ENCODE measurements at places on chromosomes 16 and 17. TPM values are rescaled to one million over a fixed set of nuclear protein-coding genes. Genes with fewer than 3 reads are reported as not detected.

GRCh38 chr16:88789594-88789993 lies 4.6 kb upstream of the PIEZO1 start:
- H3K27me3 ChIP-seq, result no peaks in the 10 kb centered on the region
- no peak overlapping the region for H3K4me3 ChIP-seq
- DNase-seq, result no peak
- H3K4me1 ChIP-seq, result peaks cover 34% of the 10 kb centered on the region
- H3K36me3 ChIP-seq, result no peaks in the 10 kb centered on the region

DNA sequence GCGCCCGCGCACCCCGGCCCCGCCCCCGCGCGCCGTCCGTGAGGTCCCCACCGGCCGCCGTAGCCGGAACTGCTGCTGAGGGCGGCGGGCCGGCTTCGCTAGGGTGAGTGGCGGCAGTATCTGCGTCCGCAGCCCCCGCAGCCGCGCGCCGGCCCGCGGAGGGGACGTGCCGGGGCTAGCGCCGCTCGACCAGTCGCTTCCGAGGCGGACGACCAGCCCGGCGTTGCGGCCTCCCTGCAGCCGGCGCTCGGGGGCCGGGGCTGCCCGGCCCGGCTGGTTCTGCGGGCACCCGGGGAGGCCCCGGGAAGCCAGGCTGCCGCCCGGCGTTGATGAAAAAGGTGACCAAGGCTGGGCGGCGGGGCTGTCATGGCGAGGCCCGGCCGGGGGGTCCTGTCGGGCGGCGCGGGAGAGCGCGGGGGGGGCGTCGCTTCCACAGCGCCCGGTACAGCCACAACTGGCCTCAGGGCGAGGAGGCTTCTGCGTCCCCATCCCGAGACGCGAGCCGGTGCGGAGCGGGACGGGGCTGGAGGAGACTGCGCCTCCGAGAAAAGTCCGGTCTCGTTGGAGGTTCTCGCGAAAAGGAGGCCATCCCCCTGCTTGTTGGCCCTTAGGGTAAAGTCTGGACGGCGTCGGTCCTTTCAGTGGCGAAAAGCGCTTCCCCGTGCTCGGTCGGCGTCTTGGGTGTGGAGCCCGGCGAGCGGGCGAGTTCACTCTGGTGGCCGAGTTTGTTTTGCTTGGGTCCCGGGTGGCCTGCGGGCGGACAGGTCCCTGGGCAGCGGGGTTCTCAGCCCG lies at the start of gene CRAMP1:
Gene CRAMP1 (plus strand): TSS at position 41 of the 792 bp plus-strand sequence. CDS start 2,280 bp downstream, outside the sequence.
- H3K27me3 ChIP-seq, result no peaks in the 10 kb centered on the region
- H3K36me3 ChIP-seq, result peaks cover 15% of the 10 kb centered on the region
- DNase-seq, result peak; percentile 19
- peak within 1 kb of the TSS; percentile 55 for H3K27ac ChIP-seq
- peaks cover 8% of the 10 kb centered on the region for H3K4me1 ChIP-seq
- peak within 1 kb of the TSS; percentile 67 for H3K4me3 ChIP-seq

Gene KCNJ2
- 1.6 TPM for polyA plus RNA-seq

Gene GALK1
- polyA plus RNA-seq, result 83.5 TPM

DNA sequence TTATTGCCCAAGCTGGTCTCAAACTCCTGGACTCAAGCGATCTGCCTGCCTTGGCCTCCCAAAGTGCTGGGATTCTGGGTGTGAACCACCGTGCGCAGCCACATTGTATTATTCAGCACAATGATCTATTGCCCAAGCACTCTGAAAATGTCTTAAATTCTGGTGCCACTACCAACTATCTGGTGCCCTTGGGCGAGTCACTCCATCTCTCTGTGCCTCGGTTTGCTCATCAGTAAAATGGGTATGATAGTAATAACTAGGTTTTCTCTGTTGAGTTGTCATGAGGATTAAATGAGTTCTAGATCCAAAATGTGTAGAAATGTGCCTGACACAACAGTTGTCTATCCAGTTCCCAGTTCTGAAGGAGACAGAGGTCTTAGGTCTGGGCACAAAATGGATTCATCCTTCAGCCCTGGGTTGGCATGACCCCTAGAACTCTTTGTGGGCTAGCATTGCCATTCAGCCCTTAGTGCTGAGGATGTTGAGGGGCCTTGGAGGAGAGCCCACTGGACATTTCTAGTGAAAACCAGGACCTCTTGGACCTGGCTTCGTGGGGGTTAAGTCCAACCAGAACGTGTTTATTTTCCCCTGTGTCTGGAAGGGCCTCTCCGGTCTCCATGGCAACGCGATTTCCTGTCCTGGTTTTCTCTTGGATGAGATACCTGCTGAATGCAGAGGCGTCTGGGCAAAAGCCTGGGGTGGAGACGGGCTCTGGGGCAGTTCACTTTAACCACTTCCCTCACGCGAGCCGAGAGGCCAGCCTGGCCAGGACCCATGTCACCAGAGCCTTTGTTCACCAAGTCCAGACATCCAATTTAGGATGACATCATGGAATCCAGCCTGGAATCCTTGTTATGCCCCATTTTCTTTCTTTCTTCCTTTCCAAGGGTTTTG lies 43.7 kb upstream of the TNRC6A start:
- H3K4me3 ChIP-seq, result no peak overlapping the region
- H3K27ac ChIP-seq, result peak overlapping the region; percentile 13
- no peaks in the 10 kb centered on the region for H3K36me3 ChIP-seq
- no peaks in the 10 kb centered on the region for H3K27me3 ChIP-seq
- H3K4me1 ChIP-seq, result no peaks in the 10 kb centered on the region

DNA sequence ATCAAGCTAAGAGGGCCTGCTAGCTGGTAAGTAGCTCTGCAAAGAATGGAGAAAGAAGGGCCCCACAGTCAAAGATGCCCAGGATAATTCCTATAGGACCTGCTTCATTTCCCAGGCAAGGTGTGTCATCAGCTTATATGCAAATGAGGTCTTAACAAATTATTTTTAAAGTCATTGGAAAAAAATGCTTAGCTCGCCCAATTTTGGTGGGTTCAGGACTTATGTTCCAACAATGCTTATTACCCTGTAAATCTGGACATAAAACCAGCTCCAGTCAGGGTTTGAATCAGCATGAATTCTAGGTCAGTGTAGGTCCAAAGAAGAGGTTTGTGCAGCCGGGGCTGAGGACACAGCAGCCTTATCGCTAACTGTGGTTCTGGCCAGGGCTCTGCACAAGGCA lies 25.4 kb downstream of the ACLY start:
- H3K4me3 ChIP-seq, result no peak overlapping the region
- DNase-seq, result no peak
- no peak overlapping the region for H3K27ac ChIP-seq
- H3K27me3 ChIP-seq, result no peaks in the 10 kb centered on the region

Gene SPOP
- polyA plus RNA-seq, result 51.2 TPM

GRCh38 chr16:10589109-10589508 lies 8.7 kb upstream of the EMP2 start:
- no peaks in the 10 kb centered on the region for H3K36me3 ChIP-seq
- no peak overlapping the region for H3K4me3 ChIP-seq
- no peaks in the 10 kb centered on the region for H3K27me3 ChIP-seq
- DNase-seq, result no peak
- no peak overlapping the region for H3K27ac ChIP-seq

DNA sequence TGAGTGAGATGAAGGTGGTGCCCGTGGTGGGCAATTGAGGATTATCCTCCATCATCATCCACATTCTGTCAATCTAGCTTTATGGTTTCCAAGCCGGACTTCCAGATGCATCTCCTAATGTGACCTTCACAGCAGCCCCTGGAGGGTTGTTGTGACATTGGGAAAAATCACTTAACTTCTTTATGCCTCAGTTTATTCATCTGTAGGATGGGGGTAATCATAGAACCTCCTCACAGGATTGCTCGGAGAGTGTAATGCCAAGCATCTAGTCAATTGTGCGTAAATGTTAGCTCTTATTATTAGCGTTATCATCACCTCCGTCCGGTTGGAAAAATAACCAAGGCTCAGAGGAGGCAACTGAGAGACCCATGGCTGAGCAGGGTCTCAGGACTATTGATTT lies 214.0 kb downstream of the CCDC182 start:
- H3K27me3 ChIP-seq, result no peaks in the 10 kb centered on the region
- H3K4me3 ChIP-seq, result no peak overlapping the region
- peaks cover 41% of the 10 kb centered on the region for H3K36me3 ChIP-seq
- H3K4me1 ChIP-seq, result peaks cover 5% of the 10 kb centered on the region
- H3K27ac ChIP-seq, result no peak overlapping the region

DNA sequence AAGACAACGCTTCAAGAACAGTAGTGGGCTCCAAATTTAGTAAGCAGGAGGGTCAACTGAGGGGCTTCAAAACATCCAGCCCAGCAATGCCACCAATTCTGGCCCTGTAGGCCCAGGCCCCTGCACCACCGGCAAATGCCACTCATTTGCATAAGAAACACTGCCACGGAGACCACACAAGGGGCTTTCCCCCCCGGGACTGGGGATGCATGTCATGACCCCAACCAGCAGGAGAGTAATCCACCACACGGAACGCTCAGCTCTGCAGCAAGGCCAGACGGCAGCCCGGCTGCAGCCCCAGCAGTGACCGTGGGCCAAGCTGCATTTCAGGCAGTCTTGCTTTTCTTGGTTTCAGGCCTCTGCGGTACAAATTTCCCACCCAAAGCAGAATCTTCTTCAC lies 14.1 kb downstream of the TMEM11 start:
- no peaks in the 10 kb centered on the region for H3K27me3 ChIP-seq
- no peak overlapping the region for H3K4me3 ChIP-seq
- no peaks in the 10 kb centered on the region for H3K4me1 ChIP-seq
- H3K36me3 ChIP-seq, result peaks cover 14% of the 10 kb centered on the region

Gene VMO1
- 6.9 TPM for polyA plus RNA-seq

GRCh38 chr17:39751016-39751543 lies 13.3 kb downstream of the GRB7 start:
- DNase-seq, result no peak
- H3K27ac ChIP-seq, result no peak overlapping the region
- no peaks in the 10 kb centered on the region for H3K4me1 ChIP-seq
- H3K4me3 ChIP-seq, result no peak overlapping the region

DNA sequence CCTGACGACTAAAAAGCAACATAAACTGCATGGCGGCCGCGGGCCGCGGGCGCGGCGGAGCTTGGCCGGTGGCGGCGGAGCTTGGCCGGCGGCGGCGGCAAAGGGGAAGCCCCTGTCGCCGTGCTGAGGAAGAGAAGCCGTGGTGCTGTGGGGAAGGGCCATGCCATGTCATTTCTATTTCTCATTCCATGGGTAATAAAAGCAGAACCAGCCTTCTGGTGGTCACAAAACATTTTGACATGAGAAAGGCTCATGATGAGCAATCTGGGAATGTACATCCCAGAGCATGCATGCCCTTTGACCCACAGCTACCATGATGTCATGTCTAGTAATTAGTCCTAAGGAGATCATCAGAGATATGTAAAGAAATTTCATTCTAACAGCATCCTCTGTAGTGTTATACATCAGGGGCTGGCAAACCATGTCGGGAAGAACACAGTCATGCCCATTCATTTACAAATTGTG lies 23.9 kb upstream of the HEATR6 start:
- no peak overlapping the region for H3K27ac ChIP-seq
- no peak overlapping the region for H3K4me3 ChIP-seq
- H3K27me3 ChIP-seq, result no peaks in the 10 kb centered on the region
- DNase-seq, result peak; percentile 46
- no peaks in the 10 kb centered on the region for H3K36me3 ChIP-seq
